ENCODE measurements at places on chromosomes 2 and 18.

DNA sequence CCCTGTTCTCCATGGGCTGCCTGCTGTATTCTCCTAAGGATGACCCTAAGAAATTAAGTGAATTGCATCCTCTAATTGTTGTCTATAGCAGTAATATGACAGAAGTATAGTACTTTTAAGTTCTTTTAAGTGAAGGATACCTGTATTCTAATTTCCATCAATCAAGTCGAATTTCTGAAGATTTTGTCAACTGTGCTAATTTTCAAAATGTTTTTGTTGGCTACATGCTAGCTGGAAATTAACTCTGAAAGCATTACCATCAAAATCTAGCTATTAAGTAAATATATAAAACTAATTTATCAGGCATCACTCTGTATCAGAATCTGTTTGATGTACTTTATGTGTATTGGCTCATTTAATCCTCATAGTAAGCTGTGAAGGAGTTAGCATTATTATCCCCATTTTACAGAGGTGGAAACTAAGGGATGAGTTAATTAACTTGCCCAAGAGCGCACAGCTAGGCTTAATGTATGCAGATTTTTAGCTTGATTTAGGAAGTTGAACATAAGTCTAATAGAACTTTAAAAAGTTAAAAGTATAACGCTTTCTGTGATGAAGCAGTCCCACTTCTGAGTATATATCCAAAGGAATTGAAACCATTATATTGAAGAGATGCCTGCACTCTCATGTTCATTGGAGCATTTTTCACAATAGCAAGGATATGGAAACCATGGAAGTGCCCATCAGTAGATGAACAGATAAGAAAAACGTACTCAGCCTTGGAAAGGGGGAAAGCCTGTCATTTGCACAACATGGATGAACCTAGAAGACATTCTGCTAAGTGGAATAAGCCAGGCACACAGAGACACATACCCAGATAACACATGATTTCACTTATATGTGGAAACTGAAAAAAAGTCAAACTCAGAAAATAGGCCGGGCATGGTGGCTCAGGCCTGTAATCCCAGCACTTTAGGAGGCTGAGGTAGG is 32.0 kb downstream of the EML4 start:
- DNase-seq: no peak

DNA sequence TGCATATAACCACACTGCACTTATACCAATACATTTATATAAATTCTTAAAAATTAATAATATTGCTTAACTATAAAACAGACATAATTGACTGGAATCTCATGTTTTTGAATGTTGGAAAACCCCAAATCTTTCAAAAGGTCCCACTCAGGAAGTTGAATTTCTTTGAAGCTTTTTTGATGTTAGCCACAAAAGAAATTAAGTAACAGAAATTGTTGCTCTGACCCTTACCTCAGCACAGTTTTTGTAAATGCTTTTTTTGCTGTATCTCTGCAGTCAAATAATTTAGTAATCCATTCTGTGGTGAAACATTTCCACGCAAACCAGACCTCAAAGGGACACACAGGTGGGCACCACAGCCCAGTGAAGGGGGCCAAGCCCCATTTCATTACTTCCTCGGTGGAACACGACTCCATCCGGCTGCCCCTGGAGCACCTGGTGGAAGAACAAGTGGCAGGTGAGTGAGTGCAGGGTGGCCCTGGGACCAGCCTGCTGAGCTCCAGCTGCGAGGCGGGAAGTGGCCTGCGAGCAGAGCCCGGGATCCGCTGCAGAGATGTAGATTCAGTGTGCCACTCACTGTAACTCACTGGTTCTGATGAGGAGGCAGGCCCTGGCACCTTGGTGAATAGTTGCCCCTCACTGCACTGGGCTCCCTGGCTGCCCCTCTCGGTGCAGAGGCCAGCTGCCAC is 8.4 kb downstream of the SCLY start:
- no peak for DNase-seq

GRCh38 chr18:68060871-68061270 is 544.4 kb upstream of the DSEL start:
- no peak for DNase-seq

- DNase-seq: peak; percentile 12
These were observed 78.0 kb downstream of the UPP2 start for GRCh38 chr2:158179660-158180059.

DNA sequence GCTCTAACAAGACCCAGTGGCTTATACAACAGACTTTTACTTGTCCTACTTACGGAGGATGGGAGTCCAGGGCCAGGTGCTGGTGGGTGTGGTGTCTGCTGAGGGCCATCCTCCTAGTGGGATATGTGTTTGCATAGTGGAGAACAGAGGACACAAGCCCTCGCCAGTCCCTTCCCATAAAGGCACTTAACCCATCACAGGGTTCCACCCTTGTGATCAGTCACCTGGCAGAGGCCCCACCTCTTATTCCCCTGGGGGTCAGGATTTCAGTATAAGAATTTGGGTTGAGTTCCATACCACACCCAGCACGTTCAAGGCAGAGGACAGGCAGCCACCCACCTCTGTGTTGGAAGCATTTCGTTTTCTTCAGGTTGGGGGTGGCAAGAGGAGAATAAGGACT is 259.0 kb downstream of the AGAP1 start:
- DNase-seq: no peak

DNA sequence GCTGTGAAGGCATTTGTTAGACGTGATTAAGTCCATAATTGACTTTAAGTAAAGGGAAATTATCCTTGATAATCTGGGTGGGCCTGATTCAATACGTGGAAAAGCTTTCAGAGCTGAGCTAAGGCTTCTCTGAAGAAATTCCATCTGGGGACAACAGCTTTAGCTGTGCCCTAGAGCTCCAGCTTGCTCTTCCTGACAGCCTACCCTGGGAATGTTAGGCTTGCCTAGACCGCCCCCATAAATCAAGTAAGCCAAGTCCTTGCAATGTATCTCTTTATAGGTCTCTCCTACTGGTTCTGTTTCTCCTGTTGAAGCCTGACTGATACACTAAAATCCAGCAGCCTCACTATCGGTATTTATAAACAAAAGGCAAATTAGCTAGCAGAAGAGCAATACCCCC is 160.0 kb downstream of the STK39 start:
- DNase-seq: no peak

- no peak for DNase-seq
These were observed 114.5 kb downstream of the PRPF40A start for GRCh38 chr2:152602750-152603149.

GRCh38 chr2:46284260-46284659 is 12.9 kb upstream of the EPAS1 start:
- DNase-seq: no peak

- no peak for DNase-seq
These were observed 13.7 kb downstream of the NCL start for GRCh38 chr2:231450548-231450989.

All from NCI-H446 (cell line).